ENCODE measurements at places on chromosomes 1 and 21.
A peak's percentile ranks its signal among the peaks of the same experiment; 100 is the strongest.

GRCh38 chr1:40221977-40222772, 25.6 kb upstream of the TMCO2 start:
- no peak for DNase-seq

DNA sequence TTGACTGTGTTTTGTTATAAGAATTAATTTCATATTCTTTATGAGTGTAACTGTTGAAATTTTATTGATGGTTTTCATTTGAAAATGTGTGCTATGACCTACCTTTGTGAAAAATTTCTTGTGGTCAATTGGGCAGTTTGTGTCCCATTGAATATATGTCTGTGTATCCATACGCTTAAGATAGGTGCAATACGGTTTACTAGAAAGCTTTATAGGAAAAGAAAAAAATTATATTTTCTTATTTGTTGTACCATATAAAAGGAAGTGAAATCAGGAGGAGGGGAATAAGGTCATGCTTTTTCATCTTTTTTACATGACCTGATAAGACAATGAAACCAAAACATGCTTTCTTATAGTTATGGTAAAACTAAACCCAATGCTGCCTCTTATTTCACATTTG, 807.7 kb downstream of the USP25 start:
- DNase-seq = no peak

GRCh38 chr1:160808289-160808688, 12.3 kb downstream of the LY9 start:
- DNase-seq = no peak

GRCh38 chr1:180969434-180969833, 53.2 kb downstream of the STX6 start:
- no peak for DNase-seq

DNA sequence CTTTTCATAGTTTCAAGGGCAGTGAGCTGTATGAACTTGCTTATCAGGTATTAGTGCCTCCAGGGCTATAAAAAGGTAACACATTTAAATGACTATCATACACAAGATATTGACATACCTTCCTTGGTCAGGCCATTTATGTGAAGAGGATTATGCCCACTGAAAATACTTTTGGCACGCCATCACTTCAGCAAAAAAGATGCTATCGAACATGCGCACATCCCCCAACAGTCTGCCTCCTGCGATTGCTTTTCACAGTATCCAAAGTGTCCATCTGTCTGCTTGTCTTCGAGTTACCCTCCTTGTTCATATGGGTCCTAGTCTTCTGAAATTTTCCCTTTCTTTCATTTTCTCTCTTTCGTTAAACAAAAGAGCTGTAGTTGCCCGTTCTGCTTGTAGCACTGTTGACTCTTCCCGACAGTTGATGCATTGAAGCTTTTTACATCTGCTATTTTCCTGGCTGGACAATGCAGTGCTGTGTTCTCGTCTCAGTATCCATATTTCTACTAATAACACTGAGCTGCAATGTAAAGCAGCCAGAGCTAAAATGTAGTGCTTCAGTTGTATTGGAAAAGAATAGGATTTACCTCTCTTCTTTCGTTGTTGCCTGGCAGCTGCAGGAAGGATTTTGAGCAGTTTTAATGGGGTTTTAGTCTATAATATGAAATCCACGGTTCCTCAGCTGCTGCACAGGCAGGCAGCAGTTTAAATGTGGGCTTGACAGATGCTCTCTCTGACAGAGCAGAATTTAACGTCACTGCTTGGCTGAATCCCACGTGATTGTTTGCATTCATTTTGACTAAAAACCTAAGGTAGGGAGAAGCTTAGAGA, at the start of gene B3GALT2:
TSS of gene B3GALT2 (minus strand) at position 713 of the 831 bp plus-strand sequence. CDS start 5,051 bp downstream, outside the sequence.
- DNase-seq = no peak

DNA sequence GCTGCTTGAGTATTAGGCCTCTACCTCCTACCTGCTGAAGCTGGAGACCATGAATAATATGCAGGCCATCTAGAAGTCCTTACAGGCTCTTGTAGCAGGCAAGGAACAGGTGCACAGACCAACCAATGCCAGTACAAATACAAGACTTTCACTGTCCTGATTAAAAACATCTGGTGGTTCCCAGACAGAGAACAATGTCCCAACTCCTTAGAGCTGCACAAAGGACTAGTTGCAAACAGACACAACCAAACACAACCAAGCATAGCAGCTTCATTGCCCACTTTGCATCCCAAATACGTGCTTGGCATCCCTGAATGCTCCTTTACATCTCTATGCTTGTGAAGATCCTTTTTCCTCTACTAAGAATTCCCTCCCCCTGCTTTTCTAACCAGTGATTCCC, 98.1 kb upstream of the CXADR start:
- DNase-seq = no peak

GRCh38 chr1:244065960-244066388, 14.9 kb downstream of the ZBTB18 start:
- peak; percentile 78 for DNase-seq

GRCh38 chr1:114278430-114278829, 124.8 kb upstream of the SYT6 start:
- no peak for DNase-seq

DNA sequence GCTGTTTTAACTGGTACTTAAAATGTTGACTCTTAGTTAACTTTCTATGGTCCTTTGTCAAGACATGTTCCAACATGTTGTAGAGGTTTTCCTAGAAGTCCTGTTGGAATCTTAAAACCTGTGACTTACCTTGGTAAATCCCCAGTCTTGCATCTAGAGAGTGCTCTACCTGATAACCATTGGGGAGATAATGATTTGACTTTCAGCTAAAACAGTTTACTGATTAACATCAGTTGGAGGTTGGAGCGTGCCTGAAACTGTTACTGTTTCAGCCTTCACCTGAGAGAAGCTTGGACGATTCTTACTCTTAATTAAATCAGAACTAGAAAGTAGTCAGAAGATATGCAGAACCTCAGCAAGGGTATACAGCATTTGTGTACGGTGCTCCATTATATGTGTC, 8.8 kb downstream of the MDM4 start:
- no peak for DNase-seq

DNA sequence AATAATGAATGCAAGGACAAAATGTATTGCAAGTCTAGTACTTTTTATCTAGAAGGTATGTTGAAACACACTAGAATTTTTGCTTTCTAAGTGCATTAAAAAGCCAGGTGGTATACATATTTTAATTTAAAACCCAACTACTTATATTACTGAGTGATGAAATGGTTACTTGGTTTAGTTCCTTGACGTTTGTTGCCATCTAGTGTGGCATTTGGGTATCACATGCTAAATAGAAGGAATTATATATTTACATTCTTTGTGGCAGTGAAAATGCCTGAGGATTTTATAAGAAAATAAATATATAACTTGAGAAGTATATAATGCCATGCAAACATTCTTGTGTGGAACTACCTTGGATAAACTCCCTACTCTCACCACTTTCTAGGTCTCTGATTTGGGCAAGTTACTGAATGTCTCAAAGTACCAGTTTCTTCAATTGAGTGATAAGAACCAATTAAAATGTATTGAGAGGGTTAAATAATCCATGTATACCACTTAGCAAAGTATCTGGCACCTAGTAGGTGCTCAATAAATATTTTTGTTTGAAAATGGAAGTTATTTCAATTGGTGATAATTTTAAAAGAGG, 69.6 kb downstream of the SDCCAG8 start:
- DNase-seq = peak; percentile 16

- no peak for DNase-seq
Measured at GRCh38 chr1:89355056-89355455, 8.8 kb upstream of the GBP6 start.

DNA sequence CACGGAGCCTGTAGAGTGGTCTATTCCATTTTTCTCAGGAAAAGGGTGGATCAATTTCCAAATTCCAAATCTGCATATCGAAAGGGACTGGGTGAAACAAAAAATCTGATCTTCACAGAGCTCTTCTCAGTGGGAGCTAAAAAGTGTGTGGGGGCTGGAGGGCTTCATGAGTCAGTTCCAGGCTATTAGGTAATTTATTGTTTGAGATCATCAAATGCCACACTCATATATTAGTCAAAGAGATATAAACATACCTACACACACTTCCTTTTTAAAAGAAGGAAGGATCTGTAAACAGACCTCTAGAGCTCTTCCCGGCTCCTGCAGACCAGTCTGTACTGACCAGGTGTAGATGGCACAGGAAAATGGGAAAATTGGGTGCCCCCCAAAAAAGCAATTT, 175.4 kb downstream of the ZBTB18 start:
- no peak for DNase-seq

Measured in AG09309 (cell line).